Right hindlimb (tissue), 1 donor: ENCODE measurements at places on chromosomes 1 and 21.

DNA sequence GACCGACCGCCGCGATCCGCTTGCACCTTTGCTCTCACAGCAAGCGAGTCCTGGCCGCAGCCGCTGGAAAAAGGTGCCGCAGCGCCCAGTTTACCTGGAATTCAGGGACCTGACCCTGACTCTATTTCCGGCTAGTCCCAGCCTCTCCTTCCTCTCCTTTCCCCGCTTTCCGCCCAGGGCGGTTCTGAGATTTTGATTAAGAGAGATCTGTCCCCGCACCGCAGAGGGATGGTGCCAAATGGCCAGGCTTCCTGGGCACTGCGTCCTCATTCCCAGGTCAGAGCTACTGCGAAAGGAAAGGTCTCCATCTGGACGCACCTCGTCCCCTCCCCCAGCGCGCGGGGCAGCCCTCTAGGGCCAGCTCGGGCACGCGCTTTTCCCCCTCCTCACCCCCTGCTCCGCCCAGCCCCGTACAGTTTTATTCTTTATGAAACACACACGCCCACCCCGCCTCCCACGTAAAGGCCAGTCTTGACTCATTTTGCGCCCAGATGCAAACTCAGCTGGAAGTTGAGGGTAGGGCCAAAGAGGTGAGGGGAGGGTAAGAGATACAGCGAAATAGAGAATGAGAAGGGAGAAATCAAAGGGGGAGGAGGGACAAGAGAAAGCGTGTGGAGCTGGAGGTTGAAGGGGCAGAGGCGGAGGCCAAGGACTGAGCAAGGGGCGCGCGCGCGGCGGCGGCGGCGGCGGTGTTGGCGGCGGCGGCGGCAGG, 411.8 kb upstream of the ESRRG start:
- DNase-seq, result peak; percentile 52

DNA sequence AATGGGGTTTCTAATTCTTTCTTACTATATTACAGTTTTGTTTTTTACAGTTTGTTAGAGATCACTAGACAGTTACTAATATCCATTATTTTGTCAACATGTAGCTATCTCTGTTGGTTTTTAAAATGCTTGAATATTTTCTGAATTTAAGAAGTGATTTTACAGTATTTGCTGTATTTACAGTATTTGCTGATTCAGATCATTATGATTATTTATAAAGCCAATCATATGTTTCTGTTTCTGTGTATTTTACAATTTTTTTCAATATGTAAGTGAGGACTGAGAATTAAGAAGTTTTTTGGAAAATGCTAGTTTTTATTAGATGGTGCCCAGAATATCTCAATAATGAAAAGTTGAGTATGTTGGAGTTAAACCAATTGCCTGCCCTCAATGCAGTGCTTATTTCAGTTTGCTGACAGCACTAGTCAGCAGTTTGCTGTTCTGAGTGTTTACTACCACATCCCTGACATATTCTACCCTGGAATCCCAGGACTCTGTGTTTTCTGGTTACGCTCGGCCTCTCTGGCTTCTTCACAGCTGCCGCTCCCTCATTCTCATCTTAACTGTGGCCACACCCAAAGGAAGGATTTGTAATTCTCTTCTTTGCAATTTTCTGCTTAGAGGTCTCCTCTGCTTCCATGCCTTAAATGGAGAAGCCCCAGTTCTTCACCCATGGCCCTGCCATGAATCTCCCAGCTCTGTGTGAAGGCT, 68.0 kb upstream of the BACH1 start:
- no peak for DNase-seq

DNA sequence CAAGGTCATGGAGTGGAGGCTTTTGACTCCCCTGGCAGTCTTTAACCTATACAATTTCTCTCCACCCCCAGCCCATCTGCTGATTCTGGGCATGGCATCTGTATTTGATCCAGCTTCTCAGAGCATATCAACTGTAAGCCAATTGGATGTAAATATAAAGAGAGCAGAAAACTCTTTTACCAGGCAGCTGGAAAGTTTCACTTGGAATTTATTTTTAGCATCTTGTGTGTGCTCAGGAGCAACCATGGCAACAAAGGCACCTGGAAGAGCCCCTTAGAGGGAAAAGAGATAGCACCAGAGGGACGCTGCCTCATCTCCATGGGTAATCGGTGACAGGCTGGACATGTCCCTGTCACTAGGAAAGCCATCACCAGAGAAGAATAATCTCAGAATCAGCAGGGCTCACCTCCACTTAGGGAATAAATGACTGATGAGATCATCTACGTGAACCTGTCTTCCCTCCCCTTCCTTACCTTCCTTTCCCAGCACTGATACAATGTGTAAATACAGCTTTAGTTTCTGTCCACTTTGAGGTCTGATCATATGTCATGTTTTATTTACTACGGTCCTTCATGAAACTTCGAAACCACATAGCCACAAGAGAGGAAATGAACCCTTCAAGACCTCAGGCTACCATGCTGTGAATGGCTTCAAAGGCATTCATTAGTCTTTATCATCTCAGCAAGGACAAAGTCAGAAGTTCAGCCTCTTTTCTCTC, 25.3 kb upstream of the SIPA1L2 start:
- DNase-seq, result no peak

DNA sequence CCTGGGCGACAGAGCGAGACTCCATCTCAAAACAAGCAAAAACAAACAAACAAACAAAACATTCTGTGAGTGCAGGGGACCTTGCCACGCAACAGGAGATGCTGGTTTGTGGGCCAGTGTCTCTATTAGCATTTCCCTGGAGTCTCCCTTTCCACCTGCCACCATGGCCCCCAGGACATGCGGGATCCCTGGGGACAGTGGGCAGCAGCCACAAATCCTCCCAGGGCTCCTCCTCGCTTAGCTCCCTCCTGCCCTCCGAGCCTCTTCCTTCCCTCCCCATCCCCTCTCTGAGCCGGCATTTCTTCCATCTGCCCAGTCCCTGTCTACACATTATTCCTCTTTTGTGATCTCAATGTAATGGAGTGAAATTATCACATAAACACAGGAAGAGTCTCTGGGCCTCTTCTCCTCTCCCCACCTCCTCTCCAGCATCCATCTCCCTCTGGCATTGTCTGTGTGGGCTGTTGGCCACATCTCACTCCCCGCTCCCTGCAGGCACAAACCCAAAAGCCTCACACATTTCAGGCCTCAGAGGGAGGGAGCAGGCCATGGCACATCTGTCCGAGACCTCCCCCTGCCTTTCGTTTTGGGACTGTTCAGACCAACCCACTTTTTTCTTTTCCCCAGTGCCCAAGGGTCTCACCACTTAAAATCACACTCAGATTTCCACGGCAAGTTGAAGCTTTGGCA, 144.3 kb downstream of the MIS18A start:
- peak; percentile 24 for DNase-seq

GRCh38 chr1:3903141-3904005, 3.3 kb upstream of the C1orf174 start:
- peak; percentile 58 for DNase-seq

GRCh38 chr1:155957411-155957915, 16.0 kb downstream of the RXFP4 start:
- DNase-seq, result no peak
